LHCN-M2 (cell line): ENCODE measurements at places on chromosomes 1 and 21. TPM values are rescaled to one million over a fixed set of nuclear protein-coding genes. Genes with fewer than 3 reads are reported as not detected.

The CFHR2 gene
- not detected in 2 replicates for total RNA-seq

GRCh38 chr1:93083979-93084378 lies 4.9 kb downstream of the MTF2 start:
- DNase-seq: no peak

The RPE65 gene
- not detected in 2 replicates for total RNA-seq

The FAM72C gene
- 0.13 and 1.8 TPM in 2 replicates for total RNA-seq

DNA sequence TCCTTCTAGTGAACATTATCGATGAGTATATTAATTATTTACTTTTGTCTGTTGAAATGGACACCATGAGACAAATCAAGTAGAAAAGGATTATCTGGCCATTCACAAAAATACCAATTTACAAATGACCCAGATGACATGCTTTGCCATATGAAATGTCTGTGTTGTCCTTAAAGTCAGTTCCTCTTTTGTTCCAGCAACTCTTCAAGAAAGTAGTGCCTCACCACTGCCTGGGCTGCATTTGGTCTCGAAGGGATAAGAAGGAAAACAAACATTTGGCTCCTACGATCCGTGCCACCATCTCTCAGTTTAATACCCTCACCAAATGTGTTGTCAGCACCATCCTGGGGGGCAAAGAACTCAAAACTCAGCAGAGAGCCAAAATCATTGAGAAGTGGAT lies 79.6 kb downstream of the RGL1 start:
- DNase-seq: no peak

The KLHDC8A gene
- total RNA-seq: not detected in 2 replicates

DNA sequence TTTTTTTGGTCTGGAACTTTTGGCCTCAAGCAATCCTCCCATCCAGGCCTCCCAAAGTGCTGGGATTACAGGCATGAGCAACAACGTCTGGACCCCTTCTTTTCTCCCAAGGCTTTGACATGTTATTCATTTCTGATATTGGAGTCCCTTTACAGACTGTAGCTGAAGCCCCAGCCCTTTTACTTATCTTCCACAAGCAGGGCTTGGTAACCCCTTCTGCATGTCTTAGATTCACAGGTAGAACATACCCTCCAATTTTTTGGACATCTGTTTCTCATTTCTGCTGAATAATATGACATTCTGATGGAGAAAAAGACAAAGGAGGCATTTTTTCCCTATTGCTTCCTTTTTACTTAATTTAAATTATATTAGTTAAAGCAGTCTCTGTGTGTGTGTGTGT lies 39.2 kb upstream of the RGS21 start:
- no peak for DNase-seq
